ENCODE measurements at places on chromosomes 3 and 15. TPM values are rescaled to one million over a fixed set of nuclear protein-coding genes. Genes with fewer than 3 reads are reported as not detected.

DNA sequence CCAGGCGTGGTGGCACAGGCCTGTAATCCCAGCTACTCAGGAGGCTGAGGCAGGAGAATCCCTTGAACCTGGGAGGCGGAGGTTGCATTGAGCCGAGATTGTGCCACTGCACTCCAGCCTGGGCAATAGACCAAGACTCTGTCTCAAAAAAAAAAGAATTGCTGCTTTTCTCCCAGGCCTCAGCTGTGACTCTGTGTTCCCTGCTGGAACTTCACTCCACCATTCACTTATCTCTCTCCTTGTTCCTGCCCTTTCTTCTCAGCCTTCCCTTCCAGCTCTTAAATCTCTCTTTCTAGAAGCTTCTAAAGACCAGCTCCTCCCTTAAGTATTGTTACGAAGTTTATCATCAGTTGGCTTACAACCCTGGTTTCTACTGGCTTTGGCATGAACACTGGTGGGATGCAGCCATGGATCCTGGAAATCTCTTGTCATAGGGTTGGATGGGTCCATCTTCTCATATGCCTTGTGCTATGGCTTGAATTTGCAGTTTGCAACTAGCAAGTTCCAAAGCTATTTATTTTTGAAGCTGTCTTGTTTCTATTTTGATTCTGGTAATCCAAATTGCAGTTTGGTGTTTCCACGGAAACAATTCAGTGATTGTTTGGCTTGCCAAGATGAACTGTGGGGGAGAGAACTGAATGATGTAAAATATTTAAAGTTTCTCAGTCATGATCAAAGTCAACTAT is 10.5 kb downstream of the C3orf62 start:
- no peak for DNase-seq

The SNAPC5 gene
- 28.4 TPM for total RNA-seq

DNA sequence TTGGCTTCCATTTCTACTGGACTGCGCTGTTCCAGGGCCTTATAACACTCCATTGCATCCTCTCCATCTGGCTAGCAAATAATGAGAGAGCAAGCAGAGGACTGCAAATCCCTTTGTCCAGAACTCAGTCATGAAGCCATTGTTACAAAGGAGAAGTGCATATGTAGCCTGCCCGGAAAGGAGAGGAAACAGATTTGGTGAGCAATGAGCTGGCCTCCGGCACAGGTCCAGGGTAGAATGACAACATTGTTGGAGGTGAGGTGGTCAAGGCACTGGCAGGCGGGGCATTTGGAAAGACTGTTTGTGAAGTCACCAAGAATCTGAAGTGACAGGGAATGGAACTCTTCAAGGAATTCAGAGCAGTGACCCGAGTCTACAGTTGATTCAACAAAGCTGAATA is 25.0 kb upstream of the ATP1B3 start:
- peak; percentile 9 for DNase-seq

DNA sequence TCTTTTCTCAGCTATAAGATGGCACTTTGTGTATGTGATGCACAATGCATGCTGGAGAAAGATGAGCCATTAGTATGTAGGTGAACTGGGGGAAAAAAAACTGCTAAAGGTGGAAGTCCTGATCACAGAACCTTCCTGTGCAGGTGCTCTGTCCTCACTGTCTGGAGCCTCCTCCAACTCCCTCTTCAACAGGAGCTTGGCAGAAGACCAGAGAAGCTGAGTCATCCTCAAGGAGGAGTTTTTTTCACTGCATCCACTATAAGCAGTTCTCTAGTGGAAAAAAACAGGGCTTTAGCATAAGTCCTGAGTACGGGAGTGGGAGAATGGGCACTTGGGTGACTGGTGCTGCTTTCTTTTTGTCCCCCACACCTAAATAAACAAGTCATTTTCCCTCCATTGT is 168.4 kb upstream of the CADPS start:
- peak; percentile 65 for DNase-seq

DNA sequence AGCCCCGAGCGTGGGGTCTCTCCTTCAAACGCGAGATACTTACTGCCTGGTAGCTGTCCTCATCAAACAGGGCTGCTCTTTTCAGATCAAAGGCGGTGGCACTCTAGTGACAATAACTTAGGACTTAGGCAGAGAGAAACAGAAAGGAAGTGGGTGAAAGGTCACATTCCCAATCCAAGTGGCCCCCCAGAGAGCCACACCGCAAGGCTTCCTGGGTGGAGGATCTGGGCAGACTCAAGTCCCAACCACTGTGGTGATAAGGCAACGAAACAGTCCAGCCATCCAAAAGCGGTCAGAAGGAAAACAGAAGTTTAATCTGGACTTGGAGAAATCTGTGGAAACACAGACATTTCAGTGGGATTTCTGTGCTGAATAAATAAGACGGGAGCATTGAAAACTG is 227.2 kb downstream of the ADAMTS17 start:
- DNase-seq, result peak; percentile 91

DNA sequence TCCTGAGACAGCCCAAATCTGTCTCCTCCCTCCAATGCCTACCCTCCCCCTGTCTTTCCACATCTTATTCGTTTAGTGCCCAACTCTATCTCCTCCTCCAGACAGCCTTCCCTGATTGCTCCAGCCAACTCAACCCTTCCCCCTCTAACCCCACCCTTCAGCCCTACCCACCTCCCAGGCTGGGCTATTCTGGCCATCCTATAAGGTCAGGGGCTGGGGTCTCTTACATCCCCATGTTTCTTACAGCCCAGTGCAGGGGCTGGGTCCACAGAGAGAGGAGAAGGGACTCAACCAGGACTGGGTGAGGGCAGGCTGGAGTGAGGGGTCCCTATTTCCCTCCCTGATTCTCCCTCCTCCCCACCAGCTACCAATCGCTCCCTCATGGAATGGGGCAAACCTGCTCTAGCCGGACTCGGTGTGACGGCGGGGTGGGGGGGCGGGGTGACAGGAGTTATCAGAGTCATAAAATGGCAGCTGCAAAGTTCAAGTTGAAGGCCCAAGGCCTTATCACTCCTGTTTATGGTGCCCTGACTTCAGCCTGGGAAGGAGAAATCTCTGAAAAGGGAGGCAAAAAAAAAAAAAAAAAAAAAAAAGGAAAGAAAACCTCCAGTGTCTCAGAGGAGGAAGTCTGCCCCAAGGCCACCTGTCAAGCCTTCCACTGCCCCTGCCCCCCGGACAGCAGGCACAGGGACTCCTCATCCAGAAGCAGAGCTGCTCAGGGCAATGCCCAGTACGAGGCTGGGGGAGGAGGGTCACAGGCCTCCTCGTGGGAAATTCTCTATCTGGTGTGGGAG is 2.1 kb downstream of the VIPR1 start:
- no peak for DNase-seq

The TMEM266 gene
- total RNA-seq, result not detected

DNA sequence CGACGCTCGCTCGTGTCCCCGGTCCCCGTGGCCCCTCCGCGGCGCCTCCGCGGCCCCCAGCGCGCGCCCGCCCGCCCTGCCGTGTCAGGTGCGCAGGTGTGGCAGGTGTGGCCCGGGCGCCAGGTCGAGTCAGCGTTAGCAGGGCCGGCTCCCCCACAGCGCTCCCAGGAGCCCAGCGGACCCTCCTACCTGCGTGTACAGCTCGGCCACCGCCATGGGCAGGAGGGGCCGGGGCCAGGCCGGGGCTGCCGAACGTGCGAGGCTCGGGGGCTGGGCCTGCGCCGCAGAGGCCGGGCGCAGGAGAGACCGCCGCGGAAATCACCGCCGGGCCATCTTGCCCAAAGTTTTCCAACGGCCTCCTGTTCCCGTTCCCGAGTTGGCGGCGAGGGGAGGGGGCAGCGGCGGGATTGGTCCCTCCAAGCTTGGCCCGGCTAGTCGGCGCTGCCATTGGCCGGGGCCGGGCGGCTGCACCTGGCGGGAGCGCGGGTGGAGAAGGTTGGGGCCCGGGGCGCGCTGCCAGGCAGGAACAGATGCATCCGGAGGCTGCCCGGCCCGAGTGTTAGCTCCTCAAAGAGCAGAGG is at the start of gene MYO5C:
MYO5C (minus strand) TSS at position 384 of the 581 bp plus-strand sequence; CDS start at position 216, 168 bp downstream.
- DNase-seq, result peak; percentile 36

DNA sequence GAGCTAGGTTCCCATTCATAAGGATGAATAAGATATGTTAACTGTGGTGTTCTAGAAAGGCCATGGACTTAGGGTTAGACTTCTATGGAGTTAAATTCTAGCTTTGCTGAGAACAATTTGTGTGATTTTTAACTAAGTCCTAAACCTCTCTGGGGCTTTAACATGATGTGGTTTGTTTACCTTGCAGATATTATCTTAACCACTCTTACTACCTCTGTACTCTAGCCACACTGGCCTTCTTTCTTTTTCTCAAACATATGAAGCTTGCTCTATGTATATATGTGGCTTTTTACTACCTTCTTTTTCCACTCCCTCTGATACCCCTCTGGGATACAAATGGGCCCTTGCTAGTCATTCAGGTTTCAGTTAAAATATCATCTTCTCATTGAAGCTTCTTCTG is 108.4 kb downstream of the ZNF609 start:
- no peak for DNase-seq

DNA sequence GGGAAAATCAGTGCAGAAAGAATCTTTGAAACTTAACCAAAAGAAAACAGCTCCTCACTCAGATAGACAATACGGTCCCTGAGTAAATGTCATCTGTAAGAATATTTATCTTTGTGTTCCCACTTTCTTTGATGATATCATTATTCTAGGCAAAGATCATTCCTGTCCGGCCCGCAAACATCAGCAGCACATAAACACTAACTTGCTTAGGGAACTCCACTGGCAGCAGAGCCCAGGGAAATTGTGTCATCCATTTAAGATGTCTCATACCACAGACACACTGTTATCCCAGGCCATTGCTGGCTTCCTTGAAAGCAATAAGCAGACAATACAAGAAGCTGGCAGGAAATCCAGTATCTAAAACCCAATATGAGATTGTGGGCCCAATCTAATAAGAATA is 20.1 kb upstream of the CD96 start:
- peak; percentile 50 for DNase-seq

DNA sequence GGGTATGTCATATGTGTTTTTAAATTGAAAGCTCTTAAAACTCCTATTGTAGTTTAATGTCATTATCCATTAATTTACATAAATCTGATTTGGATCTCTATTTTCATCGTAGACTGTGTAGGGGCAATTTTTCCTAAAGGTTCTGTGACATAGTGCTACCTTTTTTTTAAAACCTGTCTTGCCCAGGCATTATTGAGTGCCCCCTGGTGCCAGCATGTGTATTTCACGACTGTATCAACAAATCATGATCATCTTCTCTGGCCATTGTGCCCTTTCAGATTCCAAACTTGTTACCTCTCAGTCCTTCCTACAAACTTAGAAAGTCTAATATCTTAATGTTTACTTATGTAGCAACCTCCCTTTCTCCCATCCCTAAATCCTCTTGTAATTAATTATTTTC is 97.2 kb upstream of the FLNB start:
- peak; percentile 41 for DNase-seq

DNA sequence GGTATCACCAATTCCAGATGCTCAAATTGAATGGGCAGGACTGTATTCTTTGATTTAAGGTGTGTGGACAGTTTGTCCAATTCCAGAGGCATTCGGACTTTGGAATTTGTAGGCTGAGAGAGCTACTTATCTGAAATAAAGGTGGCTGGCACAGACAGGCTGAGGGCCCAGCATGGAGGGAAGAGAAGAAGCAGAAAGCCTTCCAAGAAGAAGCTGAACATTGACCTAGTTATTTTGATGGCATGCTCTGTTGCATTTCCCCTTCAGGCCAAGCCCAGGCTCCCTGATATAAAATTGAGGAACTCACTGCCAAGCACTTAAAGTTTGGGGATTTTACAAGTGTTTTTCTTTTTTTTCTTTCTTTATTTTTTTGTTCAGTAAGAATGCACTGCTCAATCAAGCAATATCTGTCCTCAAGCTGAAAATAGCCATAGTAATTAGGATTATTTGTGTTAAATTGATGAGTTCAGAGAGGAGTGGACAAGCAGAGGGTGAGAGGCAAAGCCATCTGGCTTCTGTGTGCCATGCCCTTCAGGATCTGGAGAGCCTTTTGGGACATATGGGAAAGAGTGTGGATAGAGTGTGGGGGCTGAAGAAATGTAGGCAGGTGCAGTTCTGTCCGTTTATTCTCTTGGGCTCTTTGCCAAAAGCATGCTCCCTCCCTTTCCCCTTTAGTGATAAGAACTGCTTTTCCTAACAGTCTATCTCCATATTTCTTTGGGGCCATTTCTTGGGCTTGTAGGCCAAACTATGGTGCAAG is 148.9 kb downstream of the OXSM start:
- no peak for DNase-seq

DNA sequence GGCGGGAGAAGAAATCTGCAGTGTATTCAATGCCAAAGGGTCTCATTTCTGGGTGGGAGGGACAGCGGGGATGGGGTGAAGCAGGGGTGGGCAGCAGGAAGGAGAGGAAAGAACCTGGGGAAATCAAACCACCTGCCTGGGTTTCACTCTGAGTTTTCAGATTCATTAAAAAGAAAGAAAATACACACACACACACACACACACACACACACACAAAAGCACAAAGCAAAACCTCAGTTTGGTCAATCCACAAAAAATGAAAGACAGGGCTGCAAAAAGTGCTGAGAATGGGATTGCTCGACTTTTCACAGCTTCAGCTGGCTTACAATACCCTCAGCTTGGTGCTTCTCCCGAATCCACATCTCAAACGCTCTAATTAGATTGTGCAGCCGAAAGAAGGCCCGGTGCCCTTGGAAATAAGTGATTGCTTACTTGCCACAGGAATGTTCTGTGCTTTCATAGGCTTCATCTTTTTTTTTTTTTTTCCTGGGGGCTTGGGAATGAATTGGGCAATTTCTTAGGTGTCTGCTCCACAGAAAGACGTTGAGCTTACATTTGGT is 370.5 kb downstream of the RORA start:
- no peak for DNase-seq

DNA sequence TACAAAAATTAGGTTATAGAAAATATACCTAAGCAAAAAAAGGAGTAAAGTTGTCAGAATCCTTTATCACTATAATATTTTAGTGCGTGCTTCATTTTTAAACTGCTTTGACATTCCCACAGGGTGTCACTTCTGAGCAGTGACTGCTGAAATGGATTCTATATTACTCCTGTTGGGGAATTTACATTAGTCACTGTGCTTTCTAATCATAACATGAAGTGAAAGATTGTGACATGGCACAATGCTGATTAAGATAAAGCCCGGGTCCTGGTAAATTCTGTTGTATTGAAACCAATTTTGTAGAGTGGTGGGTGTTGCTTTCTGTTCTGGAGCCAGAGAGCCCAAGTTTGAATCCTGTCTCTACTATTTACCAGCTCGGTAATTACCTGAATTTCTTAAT is 36.4 kb upstream of the EHHADH start:
- DNase-seq, result no peak

The RARRES1 gene
- total RNA-seq, result 3.7 TPM

The NR2F2 gene
- total RNA-seq, result 18.7 TPM

GRCh38 chr3:20912406-20912805 is 726.4 kb upstream of the SGO1 start:
- DNase-seq, result no peak

The GOLGA8S gene
- 0.48 TPM for total RNA-seq

DNA sequence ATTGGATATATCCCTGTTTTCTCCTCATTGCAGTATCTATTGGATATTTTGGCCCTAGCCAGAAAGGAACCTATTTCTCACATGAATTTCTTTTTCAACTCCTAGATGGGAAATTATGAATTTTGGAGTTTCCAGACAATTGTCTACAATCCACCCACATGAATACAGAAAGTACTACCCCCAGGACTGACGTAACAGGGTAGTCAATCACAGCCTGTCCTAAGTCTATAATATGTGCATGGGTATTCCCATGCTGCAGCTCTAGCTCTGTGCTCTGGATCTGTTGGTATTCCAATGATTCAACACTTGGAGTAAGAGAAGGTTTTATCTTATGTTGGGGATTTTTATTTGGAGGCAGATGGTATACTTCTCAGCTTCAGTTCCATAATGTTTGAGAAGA is 393.1 kb upstream of the ARRDC4 start:
- DNase-seq, result no peak

The PDCD6IP gene
- total RNA-seq, result 107 TPM
